ENCODE measurements at places on chromosomes 16 and 17.

DNA sequence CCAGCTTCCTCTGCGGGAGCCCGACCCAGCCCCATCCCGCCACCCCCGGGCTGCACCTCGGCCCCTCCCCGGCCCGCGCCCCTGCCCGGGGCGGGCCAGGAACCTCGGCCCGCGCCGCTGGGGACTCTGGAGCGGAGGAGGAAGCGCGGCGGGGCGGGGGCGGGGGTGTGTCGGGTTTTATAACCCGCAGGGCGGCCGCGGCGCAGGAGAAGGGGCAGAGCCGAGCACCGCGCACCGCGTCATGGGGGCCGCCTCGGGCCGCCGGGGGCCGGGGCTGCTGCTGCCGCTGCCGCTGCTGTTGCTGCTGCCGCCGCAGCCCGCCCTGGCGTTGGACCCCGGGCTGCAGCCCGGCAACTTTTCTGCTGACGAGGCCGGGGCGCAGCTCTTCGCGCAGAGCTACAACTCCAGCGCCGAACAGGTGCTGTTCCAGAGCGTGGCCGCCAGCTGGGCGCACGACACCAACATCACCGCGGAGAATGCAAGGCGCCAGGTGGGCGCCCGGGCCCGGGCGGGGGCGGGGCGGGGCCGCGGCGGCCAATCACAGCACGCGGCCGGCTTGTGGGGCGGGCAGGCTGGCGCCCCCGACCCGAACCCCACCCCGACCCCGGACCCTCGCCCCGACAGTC, at the start of gene ACE:
TSS of gene ACE (plus strand) at position 208 of the 626 bp plus-strand sequence. CDS start at position 242, 34 bp downstream.
- DNase-seq: no peak

DNA sequence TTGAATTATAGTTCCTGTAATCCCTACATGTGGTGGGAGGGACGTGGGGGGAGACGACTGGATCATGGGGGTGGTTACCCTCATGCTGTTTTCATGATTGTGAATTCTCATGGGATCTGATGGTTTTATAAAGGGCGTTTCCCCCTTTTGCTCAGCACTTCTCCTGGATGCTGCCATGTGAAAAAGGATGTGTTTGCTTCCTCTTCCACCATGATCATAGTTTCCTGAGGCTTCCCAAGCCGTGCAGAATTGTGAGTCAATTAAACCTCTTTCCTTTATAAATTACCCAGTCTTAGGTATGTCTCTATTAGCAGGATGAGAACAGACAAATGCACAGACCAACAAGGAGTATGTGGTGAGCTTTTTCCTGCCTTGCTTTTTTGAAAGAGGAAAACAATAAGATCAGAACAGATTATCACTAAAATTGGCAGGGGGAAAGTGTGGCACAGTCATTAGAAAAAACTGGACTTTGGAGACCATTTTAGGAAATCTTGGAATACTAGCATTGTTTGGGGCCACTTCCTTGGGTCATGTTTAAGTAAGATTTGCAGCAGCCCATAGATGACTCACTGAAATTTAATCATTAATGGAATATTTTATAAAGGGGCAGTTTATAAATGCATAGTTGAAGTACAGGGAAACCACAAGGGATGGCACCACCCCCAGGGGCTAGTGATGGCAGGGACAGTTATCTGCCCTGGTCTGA, 352.8 kb downstream of the CDH13 start:
- DNase-seq: no peak

GRCh38 chr17:64040206-64040605, 19.8 kb upstream of the ICAM2 start:
- no peak for DNase-seq

DNA sequence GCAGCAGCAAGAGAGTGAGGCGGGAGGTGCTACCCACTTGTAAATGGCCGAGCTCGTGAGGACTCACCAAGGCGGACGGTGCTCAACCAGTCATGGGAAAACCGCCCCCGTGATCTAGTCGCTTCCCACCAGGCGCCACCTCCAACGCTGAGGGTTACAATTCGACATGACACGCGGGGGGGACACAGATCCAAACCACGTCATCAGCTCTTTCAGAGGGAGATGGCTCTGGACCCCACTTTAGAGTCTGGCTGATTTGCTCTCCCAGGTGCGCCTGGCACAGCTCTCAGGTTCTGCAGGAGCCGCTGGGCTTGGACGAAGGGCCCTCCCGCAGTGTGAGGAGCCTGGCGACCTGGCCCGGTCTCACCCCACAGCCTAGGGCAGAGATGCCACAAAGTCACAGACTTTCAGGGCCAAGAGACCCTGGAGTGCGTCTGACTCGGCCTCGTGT, 21.1 kb upstream of the DOC2B start:
- DNase-seq: peak; percentile 64

DNA sequence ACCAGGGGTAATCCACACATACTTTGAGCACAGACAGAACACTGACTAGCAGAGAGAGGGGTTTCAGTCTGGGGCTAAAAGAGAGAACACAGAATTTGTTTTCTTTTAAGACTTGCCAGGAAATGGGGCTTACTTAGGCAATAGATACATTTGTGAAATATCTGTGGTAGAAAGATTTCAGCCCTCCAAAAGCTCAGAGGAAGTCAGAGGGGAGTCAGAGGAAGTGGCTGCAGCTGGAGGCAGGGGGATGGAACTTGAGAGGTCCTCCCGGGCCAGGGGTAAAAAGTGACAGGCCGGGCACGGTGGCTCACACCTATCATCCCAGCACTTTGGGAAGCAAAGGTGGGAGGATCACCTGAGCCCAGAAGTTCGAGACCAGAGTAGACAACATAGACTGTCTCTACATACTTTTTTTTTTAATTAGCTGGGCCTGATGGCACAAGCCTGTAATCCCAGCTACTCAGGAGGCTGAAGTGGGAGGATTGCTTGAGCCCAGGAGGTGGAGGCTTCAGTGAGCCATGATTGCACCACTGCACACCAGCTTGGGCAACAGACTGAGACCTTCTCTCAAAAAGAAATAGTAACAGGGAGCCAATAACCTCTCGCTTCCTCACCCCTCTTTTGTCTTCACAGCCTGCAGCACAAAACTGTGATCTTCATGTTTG, 49.9 kb downstream of the NLRC5 start:
- DNase-seq: peak; percentile 86

- peak; percentile 56 for DNase-seq
Observed at GRCh38 chr17:17018612-17019429, 23.4 kb upstream of the MPRIP start.

- no peak for DNase-seq
Observed at GRCh38 chr16:3459401-3460090, 16.1 kb downstream of the NAA60 start.

DNA sequence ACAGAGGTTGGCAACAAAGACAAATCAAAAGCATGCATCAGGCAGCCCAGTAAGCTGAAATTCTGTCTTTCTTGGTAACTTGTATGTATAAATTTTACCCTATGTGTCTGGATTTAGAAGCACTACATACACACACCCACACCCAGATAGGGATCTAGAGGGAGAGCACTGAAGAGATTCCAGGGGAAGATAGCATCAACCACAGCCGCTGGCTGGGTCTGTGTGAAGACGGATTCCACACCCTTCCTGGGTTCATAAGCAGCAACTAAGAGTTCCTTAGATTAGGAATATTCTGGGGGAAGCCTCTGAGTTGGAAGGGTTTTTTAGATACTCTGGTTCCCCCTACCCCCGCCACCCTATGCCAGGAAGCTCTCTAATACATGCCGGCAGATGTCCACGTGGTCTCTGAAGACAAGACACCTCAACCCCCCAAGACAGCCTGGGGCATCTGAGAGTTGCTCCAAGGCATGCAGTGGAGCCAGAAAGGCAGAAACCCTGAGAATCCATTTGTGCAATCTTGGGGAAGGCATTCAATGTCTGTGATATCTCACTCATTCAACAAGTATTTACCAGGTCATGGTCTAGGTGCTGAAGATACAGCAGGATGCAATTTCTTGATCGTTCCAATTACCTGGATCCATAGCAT, 86.4 kb downstream of the NOG start:
- DNase-seq: no peak

All from spleen (tissue), 13 donors.